ENCODE measurements at places on chromosomes 4 and X.

GRCh38 chrX:16022580-16023200, 100.7 kb upstream of the GRPR start:
- DNase-seq = no peak

- DNase-seq = no peak
Observed at GRCh38 chr4:95388911-95389310, 159.9 kb downstream of the UNC5C start.

GRCh38 chrX:64536736-64537135, 141.5 kb upstream of the MTMR8 start:
- DNase-seq = no peak

DNA sequence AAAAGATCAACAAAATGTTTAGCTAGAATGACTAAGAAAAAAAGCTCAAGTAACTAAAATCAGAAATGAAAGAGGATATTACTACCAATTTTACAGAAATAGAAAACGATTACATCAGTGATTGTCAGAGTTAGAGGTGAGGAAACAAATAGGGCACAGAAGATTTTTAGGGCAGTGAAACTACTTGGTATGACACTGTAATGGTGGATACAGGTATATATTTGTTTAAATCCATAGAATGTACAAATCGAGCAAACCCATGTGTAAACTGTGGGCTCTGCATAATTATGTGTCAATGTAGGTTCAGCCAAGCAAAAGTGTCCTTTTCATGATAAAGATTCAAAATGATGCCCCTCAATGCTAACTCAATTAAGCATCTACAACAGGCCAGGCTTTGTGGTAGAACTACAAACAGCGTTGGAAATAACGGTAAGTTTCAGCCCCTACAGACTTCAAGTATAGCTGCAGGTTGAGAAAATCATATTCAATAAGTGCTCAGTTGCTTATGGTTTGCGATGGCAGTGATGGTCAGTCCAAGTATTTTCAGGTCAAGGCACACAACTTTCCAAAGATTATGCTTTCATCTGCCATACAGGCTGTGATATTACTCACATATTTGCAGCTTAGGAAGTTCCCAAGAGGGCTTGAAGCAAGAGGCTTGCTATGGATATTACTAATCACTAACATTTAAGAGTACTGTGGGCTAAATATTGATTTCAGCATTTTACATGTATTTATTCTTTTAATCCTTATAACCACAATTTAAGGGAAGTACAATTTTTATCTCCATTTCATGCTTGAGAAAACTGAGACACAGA, 158.6 kb downstream of the TET2 start:
- DNase-seq = no peak

DNA sequence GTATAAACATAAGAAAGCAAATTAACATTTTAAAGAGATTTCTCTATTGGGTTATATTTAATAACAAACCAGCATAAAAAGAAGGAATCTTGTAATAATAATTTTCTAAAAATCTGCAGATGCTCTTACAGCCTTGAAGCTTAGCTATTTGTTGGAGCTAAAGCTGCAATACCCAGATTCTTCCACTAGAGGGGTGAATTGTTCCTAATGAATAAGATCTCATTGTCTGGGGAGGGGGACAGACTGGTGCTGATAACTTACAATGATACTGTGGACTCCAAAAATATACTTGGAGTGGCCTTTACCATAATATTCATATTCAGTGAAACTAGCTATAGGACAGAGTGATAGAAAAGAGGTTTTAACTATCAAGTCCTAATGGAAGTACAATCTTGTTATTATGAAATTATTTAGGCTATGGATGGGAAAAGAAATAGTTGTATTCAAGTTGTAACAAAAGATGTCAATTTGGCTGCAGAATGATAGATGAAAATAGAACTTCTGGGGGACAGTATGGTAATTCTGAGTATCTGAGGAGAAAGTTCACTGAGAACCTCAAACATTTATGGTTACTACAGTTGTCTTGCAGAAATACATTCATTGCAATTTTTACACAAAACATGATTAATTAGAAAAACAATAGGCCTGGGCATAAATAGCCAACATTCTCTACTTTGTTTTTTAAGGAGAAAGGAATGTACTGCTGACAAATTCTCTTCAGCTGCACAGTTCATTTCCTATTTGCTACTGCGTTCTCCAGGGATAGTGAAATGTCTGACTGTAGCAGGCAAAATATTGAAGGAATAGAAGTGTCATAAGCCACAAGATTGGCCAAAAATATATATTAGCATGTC, 443.3 kb downstream of the GBA3 start:
- DNase-seq = no peak

- no peak for DNase-seq
Observed at GRCh38 chr4:188332265-188332664, 193.0 kb downstream of the TRIML1 start.

DNA sequence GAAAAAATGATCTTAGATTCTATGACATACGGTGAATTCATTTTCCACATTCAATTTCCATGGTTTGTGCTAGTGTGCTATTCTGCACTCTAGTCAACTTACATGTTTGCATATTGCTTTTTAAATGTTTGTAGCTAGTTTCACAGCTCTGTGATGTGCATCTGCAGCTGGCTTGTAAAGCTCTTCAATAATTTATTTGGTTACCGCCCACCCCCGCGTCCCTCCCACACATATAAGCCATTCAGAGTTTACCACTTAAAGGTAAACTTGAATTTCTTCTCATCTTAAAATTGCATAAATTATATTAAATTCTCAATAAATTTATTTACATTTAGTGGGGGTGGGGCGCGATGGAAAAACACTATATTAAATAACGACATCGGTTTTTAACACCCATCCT, 291 bp upstream of the NBDY start:
- DNase-seq = no peak

DNA sequence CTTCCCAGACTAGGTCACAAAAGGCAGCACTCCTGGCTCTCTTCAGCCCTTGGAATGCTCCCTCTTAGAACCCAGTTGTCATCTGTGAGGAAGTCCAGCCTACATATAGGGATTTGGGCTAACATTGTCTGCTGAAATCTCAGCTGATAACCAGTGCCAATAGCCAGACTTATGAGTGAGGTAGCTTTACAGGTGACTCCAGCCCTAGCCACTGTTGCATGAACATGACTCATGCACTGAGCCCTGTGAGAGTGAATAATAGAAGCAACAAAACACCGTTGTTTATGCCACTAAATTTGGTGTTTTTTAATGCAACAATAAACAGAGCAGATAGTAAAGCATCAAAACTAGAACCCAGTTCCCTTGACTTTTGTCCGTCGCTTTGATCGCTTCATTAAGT, 433.2 kb downstream of the STIM2 start:
- no peak for DNase-seq

DNA sequence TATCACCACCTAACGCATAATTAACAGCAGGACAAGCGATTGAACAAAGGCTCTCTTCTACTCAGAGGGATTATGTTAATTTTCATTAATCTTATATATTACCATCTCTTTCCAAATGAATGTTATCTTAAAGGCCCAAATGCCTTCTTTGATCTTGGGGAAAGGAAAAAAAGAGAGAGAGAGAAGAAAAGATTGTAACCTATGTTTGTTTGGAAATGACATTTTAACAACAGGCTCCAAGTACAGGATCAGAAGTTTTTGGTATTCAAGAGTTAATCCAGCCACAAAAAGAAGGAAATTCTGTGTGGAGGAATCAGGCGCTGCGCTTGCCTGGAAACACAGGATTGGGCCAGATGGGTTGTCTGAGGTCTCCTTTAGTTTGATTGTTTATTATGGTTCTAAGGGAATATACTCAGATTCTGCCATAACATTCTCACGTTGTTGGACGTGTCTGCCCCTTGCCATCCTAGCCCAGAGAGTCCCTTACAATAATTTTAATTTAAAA, 100.7 kb upstream of the STX18 start:
- DNase-seq = no peak

DNA sequence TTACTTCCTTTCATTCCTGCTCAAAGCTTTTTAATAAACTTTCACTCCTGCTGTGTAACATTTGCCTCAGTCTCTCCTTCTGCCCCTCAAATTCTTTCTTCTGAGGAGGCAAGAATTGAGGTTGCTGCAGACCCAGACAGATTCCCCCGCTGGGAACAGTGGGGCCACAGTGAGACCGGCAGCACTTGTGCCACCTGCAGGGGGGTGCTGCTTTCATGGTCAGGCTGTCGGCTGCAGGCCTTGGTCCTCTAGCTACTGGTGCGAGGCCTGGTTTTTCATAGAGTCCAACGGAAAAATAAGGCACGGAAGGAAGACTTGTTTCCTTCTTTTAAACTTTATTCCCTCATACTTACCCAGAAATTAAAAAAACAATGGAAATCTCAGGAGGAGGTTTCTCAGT, 296.7 kb downstream of the NR3C2 start:
- no peak for DNase-seq

- DNase-seq = no peak
Observed at GRCh38 chr4:156971676-156972378, at the start of gene PDGFC. Gene PDGFC, minus strand, starts transcription at chr4:156971799. Its CDS starts 896 bp downstream, at chr4:156970903.

- no peak for DNase-seq
Observed at GRCh38 chr4:140004549-140004895, 149.5 kb downstream of the MAML3 start.

GRCh38 chr4:3416821-3417221, 24.9 kb upstream of the HGFAC start:
- no peak for DNase-seq

GRCh38 chr4:41369680-41370079, 113.0 kb downstream of the UCHL1 start:
- DNase-seq = no peak

DNA sequence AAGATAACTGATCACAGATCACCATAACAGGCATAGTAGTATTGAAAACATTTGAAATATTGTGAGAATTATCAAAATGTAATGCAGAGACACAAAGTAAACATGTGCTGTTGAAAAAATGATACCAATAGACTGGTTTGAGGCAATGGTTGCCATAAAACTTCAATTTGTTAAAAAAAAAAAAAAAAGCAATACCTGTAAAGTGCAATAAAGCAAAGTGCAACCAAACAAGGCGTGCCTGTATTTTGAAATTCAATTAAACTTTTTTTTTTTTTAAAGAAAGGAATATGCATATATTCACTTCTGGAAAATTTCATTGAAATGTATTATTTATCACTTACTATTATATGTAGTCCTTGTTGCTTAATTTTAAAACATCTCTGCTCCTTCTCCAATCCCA, 27.7 kb downstream of the TMEM154 start:
- no peak for DNase-seq

DNA sequence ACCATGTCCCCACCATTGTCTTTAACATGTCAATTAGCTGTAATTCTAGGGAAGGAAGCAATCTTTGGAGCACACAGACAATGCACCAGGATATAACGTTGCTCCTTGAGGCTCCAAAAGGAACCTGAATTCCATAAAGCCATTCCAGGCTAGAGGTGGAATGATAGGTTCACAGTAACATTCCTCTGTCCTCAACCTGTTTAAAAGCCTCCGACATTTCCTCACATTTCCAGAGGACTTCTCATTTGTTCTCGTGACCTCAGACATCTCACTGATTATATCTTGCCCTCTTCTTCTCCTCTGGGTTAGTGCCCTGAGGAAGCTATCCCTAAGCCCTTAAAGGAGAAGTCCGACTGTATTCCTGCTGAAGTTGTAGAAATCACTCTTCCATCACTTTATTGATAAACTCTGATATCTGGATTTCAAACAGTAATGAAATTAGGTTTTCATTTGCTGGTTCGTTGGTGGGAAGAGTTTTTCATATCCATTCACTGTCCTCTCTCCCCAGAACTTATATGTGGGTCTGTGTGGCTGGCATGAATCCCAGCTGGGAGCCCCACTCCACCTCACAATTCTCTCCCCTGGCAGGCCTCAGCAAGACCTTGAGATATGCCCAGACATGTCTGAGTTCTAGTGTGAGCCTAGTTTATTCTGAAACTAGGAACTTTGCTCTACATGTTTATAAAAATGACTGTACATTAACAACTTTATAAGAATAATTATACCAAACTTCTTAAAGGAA, 44.2 kb upstream of the PRSS12 start:
- no peak for DNase-seq

GRCh38 chr4:93908778-93909177, 80.2 kb downstream of the ATOH1 start:
- DNase-seq = no peak

DNA sequence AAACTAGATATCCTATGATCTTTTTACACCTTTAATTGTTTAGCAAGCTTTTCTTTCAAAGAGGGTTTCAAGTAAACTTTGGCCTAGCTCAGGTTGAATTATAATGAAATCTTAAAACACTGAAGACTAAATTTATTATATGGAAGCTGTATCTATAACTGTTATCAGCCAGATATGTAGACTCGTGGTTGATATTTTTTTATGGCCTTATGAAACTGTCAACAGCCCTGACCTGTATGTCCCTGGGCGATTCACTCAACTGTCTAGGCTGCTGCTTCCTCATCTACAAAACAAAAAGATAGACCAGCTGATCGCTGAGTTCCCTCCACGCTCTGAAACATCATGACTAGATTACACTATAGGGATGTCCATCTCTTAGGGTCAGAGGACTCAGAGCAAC, 21.2 kb upstream of the PDK3 start:
- no peak for DNase-seq

- no peak for DNase-seq
Observed at GRCh38 chrX:18377796-18378195, 23.3 kb upstream of the SCML2 start.

DNA sequence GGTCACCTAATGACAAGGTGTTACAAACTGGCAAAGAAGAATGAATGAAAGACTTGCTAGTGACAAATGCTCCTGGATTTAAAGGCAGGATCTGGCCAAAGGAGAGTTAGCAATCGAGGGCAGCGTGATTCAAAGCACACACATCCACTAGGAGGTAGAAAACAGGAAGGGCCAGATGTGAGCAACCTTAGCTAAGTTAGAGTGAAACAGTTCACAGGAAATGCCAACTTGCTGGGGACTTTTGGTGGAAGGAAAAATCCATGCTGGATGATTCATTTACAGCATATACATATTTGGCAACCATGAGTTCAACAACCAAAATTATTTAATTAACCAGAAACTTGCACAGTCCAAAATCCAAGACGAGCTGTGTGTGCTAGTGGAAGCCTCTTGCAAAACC, 276.9 kb downstream of the PTTG2 start:
- DNase-seq = no peak

- no peak for DNase-seq
Observed at GRCh38 chrX:38055170-38055847, 49.0 kb downstream of the SYTL5 start.

GRCh38 chr4:48445704-48446103, 37.4 kb upstream of the SLC10A4 start:
- no peak for DNase-seq

GRCh38 chrX:57952320-57952678, 42.0 kb upstream of the ZXDA start:
- DNase-seq = no peak

- no peak for DNase-seq
Observed at GRCh38 chrX:15349046-15349445, 13.7 kb upstream of the PIGA start.

DNA sequence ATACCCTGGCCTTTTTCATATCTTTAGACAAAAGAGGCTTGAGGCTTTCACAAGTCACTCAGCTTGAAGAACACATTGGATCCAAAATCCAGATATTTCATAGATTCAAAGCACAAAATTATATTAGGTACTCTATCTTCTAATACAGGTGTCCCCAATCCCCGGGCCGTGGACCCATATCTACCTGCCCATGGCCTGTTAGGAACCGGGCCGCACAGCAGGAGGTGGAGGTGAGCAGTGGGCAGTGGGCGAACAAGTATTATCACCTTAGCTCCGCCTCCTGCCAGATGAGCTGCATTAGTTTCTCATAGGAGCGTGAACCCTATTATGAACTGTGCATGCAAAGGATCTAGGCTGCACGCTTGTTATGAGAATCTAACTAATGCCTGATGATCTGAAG, 18.7 kb downstream of the YIPF7 start:
- DNase-seq = no peak

Data from activated T-cell treated with anti-CD3 and anti-CD28 coated beads for 24 hours (primary cell).